Tracheal epithelial cell (primary cell): ENCODE measurements at places on chromosomes 7 and 10. TPM values are rescaled to one million over a fixed set of nuclear protein-coding genes. Genes with fewer than 3 reads are reported as not detected.

The LIPJ gene
- not detected in 2 replicates for total RNA-seq

The EBLN1 gene
- total RNA-seq: not detected in 2 replicates

The BTBD16 gene
- total RNA-seq: not detected in 2 replicates

The GET4 gene
- total RNA-seq: 23.7 and 29.6 TPM in 2 replicates

The PIK3AP1 gene
- total RNA-seq: 1.1 and 4.1 TPM in 2 replicates

The KCNIP2 gene
- not detected in 2 replicates for total RNA-seq

The ITGB1 gene
- total RNA-seq: 901 and 1,570 TPM in 2 replicates

The CLDN3 gene
- 2.7 TPM in 1 of 2 replicates, not detected in the other for total RNA-seq

The FAM131B gene
- total RNA-seq: 0.21 and 0.24 TPM in 2 replicates

The PHKG1 gene
- 0.21 and 1.2 TPM in 2 replicates for total RNA-seq

The FZD1 gene
- total RNA-seq: 3.6 and 4.1 TPM in 2 replicates

The WNT8B gene
- total RNA-seq: not detected in 2 replicates

The ANKRD30A gene
- total RNA-seq: not detected in 2 replicates

The CFAP69 gene
- total RNA-seq: 1.1 and 1.9 TPM in 2 replicates

The DLX6 gene
- not detected in 2 replicates for total RNA-seq

The CACNB2 gene
- under 0.01 TPM in 1 of 2 replicates, not detected in the other for total RNA-seq

The OSBPL3 gene
- 24.6 and 33.9 TPM in 2 replicates for total RNA-seq

The MEOX2 gene
- total RNA-seq: 0.21 TPM in 1 of 2 replicates, not detected in the other

The SLC26A3 gene
- total RNA-seq: not detected in 2 replicates

The PDIA4 gene
- 231 and 409 TPM in 2 replicates for total RNA-seq

The GIMAP5 gene
- 0.24 and 0.64 TPM in 2 replicates for total RNA-seq

The CPXM2 gene
- 0.21 and 0.48 TPM in 2 replicates for total RNA-seq

The HOXA3 gene
- total RNA-seq: 0.85 and 1.7 TPM in 2 replicates

The NME8 gene
- not detected in 2 replicates for total RNA-seq

The FANK1 gene
- 1.7 and 7.5 TPM in 2 replicates for total RNA-seq

The LHPP gene
- 6.7 and 9.0 TPM in 2 replicates for total RNA-seq

The EPO gene
- total RNA-seq: not detected in 2 replicates

The OLAH gene
- total RNA-seq: 5.5 and 15.8 TPM in 2 replicates

The C7orf33 gene
- not detected in 2 replicates for total RNA-seq

The SPDYE5 gene
- total RNA-seq: not detected in 2 replicates

The CTAGE15 gene
- total RNA-seq: 0.21 and 0.48 TPM in 2 replicates

The GPR15LG gene
- total RNA-seq: 3.4 TPM in 2 replicates

The DENND2A gene
- total RNA-seq: 0.43 and 2.2 TPM in 2 replicates

The ZNF853 gene
- total RNA-seq: 0.85 and 2.2 TPM in 2 replicates

The PKD2L1 gene
- not detected in 2 replicates for total RNA-seq

The MMD2 gene
- not detected in 2 replicates for total RNA-seq

The UNCX gene
- not detected in 2 replicates for total RNA-seq

The VWDE gene
- 1.9 and 3.6 TPM in 2 replicates for total RNA-seq

The PDZD7 gene
- 1.1 and 2.4 TPM in 2 replicates for total RNA-seq

The ZNF503 gene
- 4.8 and 6.0 TPM in 2 replicates for total RNA-seq
